ENCODE measurements at places on chromosomes 6 and 20.

GRCh38 chr6:5087389-5087788 lies 2.2 kb downstream of the PPP1R3G start:
- no peak for DNase-seq

- DNase-seq, result no peak
These were observed 6.5 kb upstream of the KIAA1586 start for GRCh38 chr6:57040011-57040410.

DNA sequence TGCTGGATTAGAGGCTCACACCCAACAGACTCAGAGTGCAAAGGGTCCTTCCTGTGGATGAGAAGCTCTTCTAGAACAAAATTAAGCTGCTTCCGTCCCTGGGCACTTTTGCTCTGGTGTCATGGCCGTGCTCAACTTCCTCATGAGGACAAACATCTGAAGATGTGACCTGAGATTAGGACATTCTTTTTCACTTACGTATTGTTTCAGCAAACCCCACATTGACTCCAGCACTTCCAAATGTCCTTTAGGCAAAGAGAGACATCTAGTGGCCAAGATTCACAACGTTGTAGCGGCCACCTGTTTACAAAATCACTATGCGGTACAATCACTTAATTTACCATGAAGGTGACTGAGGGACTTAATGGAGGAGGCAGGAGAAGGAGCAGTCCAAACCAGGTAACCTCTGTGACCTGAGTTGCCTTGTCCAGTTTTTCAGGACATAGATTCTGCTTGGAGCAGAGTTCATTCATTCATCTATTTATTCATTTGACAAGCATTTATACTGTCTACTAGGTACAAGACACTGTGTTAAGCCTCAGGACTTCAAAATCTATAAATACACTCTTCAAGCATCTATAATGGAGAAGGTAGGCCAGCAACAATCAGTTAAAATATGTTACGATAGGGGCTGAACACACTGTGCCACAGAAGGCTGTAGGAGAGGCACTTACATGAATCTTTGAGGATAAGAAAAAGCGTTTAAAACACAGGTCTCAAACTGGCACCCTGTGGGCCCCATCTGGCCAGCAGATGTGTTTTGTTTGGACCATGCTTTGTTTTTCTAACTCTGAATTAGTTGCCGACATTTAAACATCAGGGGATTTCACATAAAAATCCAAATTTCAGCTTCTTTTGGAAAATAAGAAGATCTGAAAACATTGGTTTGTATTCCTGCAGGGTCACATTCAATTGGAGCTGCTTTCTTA lies 5.6 kb upstream of the ADGRF1 start:
- peak; percentile 78 for DNase-seq

- DNase-seq, result no peak
These were observed 6.9 kb upstream of the DLL1 start for GRCh38 chr6:170297576-170298330.

DNA sequence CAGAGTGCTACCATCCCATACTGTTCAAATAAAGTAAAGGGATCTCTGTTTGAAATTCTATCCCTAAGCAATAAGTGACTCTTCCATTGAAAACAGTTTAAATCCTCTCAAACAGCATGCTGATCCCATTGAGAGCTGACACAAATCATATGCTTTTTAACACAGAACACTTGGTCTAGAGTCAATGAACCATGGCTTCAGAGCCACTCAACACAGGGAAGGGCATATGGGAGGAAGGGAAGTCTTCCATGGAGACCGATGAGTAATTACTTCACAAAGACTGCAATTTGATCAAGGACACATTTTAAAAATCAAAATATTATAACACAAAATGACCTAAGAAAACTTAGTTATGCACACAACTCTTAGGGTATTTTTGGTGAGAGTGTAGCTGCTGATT lies 1073.0 kb upstream of the MAP3K7 start:
- no peak for DNase-seq

DNA sequence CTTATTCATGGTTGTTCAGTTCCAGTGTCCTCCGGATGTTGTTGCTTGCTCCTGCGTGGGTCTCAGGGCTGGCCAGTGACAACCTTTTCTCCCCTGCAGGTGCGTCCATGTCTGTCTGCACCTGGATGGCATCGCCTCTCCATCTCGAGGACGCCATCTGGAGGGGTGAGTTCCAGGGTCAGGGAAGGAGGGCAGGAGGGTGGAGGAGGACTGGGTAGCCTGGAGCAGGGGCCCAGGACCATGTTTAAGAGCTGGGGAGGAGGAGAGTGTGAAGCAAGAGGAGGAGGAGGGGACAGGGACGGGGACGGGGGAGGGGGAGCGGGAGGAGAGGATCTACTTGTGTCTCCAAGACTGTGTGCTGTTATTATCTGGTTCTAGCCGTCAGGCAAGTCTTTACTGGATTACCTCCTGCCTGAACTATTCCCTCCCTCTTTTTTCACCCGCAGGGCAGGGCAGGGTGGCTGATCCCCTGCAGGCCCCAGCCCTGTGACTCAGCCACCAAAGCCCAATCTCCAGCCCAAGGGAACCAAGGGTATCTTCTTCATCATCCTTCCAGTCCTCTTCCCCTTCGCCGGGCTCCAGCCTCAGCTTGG lies 32.2 kb upstream of the TULP1 start:
- DNase-seq, result no peak

DNA sequence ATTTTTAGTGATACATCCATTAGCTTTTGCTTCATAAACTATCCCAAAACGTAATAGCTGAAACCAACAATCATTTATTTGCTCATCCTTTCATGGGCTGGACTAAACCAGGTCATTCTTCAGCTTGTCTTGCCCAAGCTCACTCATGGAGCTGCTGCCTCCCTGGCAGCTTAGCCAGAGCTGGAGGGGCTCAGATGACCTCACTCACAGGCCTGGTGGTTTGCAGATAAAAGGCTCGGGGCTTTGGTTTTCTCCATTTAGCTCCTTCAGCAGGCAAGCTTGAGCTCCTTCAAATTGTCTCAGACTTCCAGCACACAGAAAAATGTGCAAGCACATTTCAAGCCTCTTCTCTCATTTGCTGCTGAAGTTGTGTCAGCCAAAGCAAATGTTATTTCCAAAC lies 139.1 kb downstream of the BTBD3 start:
- DNase-seq, result no peak

- DNase-seq, result no peak
These were observed 500.7 kb downstream of the MAFB start for GRCh38 chr20:40188319-40188718.

DNA sequence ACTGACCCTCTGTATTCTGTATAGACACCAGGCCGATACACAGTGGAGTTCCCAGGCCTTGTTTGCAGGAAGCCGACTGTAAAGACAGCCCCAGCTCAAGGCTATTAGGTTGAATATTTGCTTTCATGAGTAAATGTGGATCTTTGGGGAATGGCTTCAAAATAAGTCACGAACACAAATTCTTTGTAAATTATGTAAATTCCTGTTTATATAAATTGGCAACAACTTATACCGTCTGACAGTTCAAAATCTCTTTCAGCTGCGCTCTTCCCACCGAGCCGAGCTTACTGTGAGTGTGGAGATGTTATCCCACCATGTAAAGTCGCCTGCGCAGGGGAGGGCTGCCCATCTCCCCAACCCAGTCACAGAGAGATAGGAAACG lies 24.7 kb downstream of the EDN3 start:
- DNase-seq, result peak; percentile 19

DNA sequence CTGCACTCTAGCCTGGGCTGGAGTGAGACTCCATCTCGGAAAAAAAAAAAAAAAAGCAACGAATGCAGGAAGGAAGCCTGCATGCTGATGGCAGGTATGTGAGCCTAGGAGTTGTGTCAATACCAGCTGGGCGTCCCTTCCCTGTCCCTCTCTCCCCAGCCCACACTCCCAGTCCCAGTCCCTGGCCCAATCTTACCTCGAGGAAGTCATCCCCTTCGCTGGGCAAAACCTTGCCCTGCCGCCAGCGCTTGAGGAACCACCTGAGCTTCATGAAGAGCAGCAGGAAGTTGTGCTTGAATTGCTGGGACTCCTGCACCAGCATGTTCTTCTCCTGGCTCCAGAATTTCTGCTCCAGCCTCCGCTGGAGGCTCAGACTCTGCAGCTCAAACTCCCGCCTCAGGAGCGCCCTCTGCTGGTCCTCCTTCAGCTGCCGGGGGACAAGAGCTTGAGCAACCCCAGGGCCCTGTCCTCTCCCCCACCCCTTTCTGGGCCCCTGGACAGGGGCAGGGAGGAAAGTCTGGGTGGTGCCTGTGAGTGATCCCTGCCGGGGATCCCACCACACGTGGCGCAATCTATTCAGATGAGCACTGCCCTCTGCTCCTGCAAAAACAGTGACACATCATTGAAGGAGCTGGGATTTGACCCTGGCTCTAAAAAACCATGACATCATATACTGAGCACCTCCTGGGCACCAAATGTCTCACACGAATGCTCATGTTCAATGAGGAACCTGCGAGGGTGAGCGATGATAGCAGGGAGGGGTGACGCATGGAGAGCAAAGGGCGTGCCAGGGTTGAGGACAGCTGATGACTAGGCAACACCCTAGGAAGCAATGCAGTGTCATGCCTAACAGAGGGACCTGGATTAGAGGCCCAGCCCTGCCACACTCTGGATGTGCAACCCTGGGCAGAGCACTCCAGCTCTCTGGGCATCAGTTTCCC lies 35.0 kb upstream of the DSN1 start:
- peak; percentile 72 for DNase-seq

- DNase-seq, result no peak
These were observed 112.8 kb upstream of the HEY2 start for GRCh38 chr6:125636671-125637070.

DNA sequence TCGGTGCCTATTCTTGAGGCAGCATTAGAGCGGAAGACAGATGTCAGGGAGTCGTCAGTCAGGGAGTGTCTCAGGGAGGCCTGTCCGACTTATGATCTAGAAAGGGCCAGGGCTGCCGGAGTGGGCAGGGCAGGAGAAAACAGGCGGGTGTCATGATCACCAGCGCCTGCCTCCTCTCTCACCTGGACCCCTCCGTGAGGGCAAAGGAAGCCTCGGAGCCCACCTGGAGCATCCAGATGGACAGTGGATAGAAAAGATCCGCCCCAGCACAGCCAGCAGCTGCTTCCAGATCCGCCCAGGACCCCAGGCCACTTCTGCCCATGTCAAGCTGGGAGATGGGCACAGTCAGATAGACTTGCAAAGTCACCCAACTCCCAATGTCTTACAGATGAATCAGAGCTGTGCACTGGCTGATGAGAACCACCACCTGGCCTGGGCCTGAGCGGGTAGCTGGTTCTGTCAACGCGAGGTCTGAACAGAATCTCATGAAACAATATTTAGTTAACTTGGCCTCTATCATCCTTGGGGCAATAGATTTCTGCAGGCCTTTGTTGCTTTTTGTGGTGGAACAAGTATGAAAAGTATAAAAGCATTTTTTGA lies 22.2 kb downstream of the PSMG4 start:
- DNase-seq, result peak; percentile 51

GRCh38 chr6:168318579-168319278 lies 848 bp downstream of the DACT2 start:
- no peak for DNase-seq

- no peak for DNase-seq
These were observed 573.8 kb upstream of the NOX3 start for GRCh38 chr6:156029286-156029985.
